Stimulated activated CD8-positive, alpha-beta memory T cell treated with anti-CD3 and anti-CD28 coated beads, Interleukin-15, amount 100 ng/mL, for 4 hours (primary cell): ENCODE measurements at places on chromosomes 5 and 9.

GRCh38 chr9:13151489-13151888 is 128.0 kb downstream of the MPDZ start:
- no peak for DNase-seq

DNA sequence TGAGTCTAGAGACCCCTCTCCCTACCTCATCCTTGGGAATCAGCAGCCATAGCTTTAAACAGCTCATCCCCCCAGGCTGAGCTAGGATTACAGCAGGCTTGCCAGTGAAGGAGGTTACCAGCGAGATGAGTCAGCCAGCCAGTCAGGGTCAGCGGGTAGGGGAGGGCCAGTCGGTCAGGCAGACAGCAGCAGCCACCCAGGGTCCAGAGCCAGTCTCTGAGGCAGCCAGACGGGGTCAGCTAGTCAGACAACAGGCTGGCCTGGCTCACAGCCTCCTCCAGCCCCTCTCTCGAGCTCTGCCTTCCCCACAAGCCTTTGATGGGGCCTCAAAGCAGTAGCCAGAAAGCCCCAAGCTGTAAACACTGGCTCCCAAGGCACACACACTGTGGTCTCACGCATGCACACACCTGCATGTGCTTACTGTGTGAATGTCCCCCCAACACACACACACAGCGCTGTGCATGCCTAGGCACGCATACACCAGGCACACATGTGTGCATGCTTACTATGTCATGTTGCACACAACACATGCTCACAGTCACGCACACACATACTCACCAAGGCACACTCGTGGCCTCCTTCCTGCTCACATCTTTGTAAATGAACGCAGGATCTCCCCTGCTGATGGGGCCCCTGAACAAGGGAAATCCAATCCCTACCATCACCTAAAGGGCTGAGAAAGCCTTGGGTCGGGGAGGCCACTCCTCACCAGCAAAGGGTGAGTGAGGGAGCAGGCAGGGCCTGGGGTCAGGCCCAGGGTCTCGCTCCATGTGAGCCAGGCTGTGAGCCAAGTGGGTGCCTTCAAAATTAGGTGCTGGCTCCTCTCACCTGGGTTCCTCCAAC is 28.2 kb upstream of the CPLX2 start:
- DNase-seq: no peak

- DNase-seq: no peak
These were observed 24.2 kb upstream of the NREP start for GRCh38 chr5:111781200-111781599.

DNA sequence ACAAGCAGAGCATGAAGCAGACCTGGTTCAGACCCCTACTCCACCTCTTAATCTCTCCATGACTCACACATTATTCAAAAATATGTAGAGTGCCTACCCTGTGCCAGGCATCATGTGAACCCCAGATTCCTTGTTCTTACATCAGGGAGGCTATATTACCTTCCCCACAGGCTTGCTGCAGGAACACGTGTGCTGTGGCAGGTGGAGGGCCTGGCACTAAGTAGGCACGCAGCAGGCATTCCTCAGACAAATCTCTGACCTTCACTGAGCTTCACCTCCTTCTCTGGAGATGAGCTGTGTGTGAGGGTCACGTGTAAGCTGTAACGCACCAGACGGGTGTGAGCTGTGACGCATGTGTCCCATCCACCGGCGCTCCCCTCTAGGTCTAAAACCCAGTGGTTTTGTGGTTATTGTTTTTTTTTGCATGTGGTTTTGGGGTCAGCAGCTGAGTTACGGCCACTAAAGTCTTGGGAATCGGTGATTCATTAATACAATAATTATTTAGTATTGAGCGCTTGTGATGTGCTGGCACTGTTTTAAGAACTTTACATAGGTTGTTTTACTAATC is 30.3 kb downstream of the ANGPTL2 start:
- DNase-seq: no peak

GRCh38 chr5:25056836-25057235 is 412.1 kb upstream of the CDH10 start:
- no peak for DNase-seq

- no peak for DNase-seq
These were observed 24.2 kb upstream of the RNU6ATAC start for GRCh38 chr9:134188386-134189144.

DNA sequence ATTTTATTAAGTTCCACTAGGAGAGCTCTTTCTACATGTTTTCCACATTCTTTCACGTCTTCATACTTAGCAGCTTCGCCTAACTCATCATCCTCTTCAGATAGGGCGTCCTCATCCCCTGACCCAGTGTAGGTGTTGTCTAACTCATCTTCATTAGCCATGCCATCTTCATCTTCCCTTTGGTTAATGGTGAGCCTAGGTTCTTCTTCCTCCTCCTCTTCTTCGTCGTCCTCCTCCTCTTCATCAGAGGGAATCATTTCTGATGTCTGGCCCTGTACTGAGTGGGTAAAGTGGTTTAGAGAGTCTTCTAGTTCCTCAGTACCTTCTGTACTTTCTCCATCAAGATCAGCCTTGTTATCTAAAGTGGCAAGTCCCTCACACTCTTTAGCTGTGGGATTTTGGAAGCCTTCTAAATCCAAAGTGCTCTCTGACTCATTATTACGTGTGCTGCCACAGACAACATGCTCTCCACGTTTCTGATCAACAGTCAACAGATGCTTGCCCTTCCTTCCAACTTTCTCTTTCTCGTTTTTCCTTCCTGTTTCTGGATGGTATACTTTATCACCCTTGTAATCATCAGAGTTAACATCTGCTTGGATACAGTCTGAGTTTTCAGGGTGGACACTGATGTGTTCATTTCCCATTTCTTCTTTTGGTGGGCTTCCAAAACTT is 31.1 kb downstream of the TUT7 start:
- DNase-seq: no peak

- no peak for DNase-seq
These were observed 19.4 kb downstream of the CDKN2AIPNL start for GRCh38 chr5:134392301-134392700.

DNA sequence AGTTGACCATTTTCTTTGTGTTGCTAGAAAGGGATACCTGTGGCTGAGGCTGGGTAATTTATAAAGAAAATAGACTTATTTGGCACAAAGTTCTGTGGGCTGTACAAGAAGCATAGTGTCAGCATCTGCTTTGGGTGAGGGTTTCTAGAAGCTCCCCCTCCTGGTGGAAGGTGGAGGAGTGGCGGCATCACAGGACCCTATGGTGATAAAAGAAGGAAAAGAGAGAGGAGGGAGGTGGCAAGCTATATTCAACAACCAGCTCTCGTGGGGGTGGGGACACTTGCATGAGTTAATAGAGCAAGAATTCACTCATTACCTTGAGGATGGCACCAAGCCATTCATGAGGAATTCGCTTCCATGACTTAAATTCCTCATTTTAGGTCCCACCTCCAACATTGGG is 2041.4 kb upstream of the CDH9 start:
- no peak for DNase-seq

- peak; percentile 57 for DNase-seq
These were observed at the start of gene SLC2A6 for GRCh38 chr9:133478851-133479711. SLC2A6 (minus strand) TSS chr9:133479099; CDS start chr9:133479059, 40 bp downstream.

DNA sequence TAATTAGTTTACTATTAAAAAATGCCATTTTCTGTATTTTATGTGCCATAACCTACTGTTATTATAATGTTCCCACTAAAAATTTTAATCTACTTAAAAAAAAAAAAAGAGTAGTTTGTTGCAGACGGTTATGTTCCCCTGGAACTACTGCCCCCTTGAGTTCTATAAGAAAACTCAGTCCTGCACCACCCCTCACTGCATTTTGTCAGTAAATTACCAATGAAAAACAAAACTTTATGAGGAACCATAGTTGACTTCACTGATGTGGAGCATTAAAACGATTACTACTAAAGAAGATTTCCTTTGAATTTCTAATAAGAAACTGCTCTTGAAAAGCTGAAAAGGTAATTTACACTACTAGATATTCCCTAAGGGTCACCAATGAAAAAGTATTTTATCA is 288.7 kb downstream of the FBXL17 start:
- DNase-seq: no peak

- no peak for DNase-seq
These were observed 745.0 kb upstream of the ACO1 start for GRCh38 chr9:31639451-31639850.

GRCh38 chr5:129244478-129244877 is 149.9 kb downstream of the ISOC1 start:
- no peak for DNase-seq

DNA sequence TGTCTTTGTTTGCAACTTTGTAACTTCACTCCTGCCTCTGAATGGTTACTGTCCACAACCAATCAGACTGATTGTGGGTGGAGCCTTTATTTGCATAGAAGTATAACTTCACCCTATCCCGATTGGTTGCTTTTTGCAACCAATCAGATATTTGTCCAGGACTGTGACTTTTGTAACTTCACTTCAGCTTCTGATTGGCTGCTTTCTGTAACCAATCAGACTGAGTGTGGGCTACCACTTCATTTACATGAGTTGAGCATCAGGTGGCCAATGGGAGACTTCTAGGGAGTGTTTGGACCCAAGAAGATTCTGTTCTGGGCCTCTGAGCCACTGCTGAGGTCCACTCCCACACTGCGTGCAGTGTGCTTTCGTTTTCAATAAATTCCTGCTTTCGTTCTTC is 1810.7 kb upstream of the CDH6 start:
- DNase-seq: no peak

GRCh38 chr9:123649909-123650308 is 280.0 kb downstream of the DENND1A start:
- no peak for DNase-seq

DNA sequence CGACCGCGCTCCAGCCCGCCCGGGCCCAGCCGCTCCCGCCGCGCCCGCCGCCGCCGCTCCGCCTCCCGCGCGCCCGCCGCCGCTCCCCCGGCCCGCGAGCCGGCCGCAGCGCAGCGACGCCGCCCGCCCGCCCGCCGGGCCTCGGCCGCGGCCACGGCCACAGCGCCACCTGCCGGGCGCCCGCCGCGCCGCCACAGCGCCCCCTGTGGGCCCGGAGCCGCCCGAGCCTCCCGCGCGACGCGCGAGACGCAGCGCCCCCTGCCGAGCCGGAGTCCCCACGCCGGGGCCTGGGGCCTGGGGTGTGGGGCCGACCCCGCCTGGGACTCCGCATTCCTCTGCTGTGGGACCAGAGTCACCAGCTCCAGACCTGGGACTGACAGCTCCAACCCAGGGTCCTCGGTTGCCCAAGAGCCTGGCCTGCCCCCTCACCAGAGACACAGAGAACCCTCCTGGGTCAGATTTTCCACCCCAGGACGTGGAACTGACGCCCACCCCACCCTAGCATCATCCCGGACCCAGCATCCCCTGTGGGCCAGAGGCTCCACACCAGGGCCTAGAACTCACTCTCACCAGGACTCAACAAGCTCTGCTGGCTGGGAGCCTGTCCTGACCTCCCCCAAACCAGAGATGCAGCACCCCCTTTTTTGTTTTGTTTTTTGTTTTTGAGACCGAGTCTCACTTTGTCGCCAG is at the start of gene RAPGEF1:
Gene RAPGEF1 (minus strand): TSS at position 118 of the 690 bp plus-strand sequence. CDS start 246 bp downstream, outside the sequence.
- DNase-seq: peak; percentile 50

DNA sequence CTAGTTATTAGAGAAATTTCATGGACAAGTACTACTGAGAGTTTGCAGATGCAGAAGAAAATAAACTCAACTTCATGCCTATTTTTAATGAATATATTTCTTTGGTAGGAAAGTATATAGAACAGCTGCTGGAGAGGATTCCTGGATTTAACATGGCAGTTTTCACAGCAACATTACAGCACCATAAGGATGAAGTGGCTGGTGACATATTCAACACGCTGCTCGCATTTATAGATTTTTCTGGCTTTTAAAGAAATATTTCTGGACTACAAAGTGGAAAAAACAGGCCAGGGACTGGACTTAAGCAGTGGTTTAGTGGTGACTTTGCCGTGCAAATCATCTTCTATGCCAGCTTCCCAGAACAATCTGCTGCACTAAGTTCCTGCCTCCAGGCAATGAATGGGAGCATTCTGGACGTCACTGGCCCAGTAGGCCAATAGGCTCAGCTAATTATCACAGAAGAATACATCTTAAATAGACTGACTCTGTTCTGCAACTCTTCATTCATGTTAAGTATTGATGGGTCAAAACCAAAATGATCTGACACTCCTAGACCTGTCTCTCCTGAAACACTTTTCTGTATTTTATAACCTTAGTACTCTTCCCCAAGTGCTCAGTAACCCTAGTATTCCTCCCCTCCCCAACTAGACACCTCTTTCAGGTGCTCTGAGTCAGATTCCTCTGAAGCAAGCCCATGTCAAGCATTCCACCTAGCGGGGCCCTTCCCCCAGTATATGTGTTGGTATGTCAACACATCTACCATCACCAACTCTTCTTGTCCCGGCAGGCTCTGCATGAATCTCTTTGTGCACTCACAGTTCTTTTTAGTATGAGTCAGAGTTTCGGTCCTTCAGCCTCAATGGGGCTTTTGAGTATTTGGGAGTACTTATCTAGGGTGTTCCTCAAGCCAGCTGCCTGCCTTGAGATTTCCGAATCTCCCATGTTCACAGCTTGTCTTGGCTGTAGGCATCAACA is 625.5 kb downstream of the CHSY3 start:
- DNase-seq: no peak

- DNase-seq: no peak
These were observed 3.5 kb downstream of the TMCO6 start for GRCh38 chr5:140642718-140643117.

GRCh38 chr5:1402611-1403255 is 42.5 kb downstream of the SLC6A3 start:
- DNase-seq: no peak

DNA sequence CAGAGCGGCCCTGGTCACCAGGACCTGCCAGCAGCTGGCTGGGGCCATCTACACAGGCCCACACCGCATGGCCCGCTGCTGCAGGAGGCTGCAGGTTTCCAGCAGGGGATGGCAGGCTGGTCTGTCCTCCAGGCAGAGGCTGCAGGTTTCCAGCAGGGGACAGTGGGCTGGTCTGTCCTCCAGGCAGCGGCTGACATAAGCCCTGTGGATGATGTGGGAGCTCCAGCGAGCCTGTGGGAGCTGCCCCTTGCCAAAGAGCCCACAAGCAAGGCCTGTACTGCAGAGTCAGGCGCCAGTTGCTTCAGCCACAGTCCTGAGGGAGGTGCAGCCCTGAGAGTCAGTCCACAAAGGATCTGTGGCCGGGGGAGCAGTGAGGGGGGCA is 18.5 kb downstream of the TPPP start:
- DNase-seq: no peak

DNA sequence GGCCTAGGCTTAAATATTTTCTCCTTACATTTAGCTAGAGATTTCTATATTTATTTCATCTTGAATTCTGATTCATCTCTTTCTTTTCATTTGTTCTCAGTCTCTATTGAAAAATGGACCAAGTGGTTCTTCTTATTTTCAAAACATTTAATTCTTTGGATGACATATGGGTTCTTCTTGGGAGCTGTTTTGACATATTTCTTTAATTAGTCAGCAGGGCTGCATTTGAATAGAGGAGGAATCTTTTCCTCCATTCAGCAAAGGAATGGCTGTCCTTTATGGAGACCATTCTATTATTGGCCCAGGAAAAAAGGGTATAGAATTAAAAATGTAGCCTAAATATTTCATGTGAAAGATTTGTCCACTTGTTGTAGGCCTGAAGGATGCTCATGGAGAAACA is 109.9 kb downstream of the RPS23 start:
- no peak for DNase-seq

GRCh38 chr9:125393426-125393825 is 131.8 kb downstream of the GAPVD1 start:
- no peak for DNase-seq
